ENCODE measurements at places on chromosomes 5 and 9. TPM values are rescaled to one million over a fixed set of nuclear protein-coding genes. Genes with fewer than 3 reads are reported as not detected.

- no peak for DNase-seq
Observed at GRCh38 chr5:32230356-32231099, 56.4 kb upstream of the GOLPH3 start.

GRCh38 chr5:54254482-54255198, 55.7 kb downstream of the ARL15 start:
- no peak for DNase-seq

SNCB gene
- not detected for total RNA-seq

GRCh38 chr5:101364469-101364868, 461.4 kb upstream of the ST8SIA4 start:
- DNase-seq = no peak

- DNase-seq = no peak
Observed at GRCh38 chr5:14741801-14742440, 77.4 kb downstream of the OTULIN start.

GRCh38 chr5:177591690-177592009, 353 bp upstream of the TMED9 start:
- no peak for DNase-seq

DNA sequence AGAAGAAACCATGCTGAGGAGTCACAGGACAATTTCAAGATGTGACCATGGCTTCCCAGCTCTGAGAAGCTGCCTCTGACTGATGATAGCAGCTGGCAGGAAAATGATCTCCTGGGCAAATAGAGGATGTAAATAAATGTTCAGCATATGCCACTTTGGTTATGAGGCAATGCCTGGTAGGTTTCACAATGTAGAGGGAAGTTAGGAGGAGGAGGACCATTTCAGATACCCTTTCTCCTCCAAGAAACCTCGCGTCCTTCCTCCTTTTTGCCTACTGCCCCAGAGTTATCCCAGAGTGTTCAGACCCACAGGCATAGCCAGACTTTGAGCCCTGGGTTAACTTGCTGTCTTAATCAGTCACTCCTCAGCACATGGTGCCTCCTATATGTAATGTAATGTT, 541.6 kb upstream of the DAP start:
- no peak for DNase-seq

DNA sequence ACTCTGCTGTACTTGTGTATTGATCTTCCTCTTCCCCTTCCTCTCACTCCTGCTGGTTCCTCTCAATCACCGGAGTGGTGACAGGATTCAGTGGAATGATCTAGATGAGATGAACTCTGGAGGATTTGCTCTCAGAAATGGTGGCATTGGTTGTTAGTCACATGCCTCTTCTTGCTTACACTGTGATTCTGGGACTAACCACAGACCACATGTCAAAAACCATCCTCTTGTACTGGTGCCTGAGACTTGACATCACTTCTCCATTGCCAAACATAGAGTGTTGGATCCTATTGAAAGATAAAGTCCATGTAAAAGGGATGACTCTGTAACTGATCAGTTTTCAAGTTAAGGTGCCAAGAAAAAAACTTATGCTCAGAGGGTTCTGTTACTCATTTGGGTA, 506.5 kb downstream of the DMAC1 start:
- DNase-seq = no peak

- DNase-seq = no peak
Observed at GRCh38 chr5:13985731-13986418, 41.4 kb upstream of the DNAH5 start.

GRCh38 chr9:129485145-129485774, 135.6 kb downstream of the C9orf50 start:
- no peak for DNase-seq

GCNT4 gene
- total RNA-seq = 17.8 TPM

SPINK4 gene
- total RNA-seq = not detected

GRCh38 chr9:121732886-121733285, 81.5 kb downstream of the DAB2IP start:
- no peak for DNase-seq

GRCh38 chr9:33186457-33187168, 19.5 kb upstream of the B4GALT1 start:
- no peak for DNase-seq

- no peak for DNase-seq
Observed at GRCh38 chr5:861442-862366, 10.9 kb upstream of the ZDHHC11 start.

TICAM2 gene
- 2.8 TPM for total RNA-seq

- DNase-seq = no peak
Observed at GRCh38 chr5:150156027-150156368, 353 bp upstream of the PDGFRB start.

ADAMTS19 gene
- 5.3 TPM for total RNA-seq

IARS1 gene
- total RNA-seq = 269 TPM

GRIN1 gene
- total RNA-seq = 0.21 TPM

DNA sequence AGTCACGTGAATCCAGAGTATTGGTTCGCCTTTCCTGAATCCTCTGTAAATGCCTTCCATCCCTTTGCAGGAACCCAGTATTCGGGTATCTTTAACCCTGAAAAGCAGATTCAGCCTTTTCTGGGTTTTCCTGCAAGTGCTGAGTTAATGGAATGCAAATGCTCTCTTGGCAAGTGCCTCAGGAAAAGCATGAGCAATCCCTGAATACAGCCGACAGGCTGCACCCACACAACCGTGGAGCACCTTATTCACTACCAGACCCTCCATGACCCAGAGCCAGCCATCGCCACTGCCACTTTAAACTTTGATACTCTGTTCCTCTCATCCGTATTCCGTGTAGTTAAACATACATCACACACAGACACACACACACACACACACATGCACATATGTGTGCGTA, 54.4 kb downstream of the ZNF622 start:
- DNase-seq = no peak

CDC20B gene
- not detected for total RNA-seq

PHF24 gene
- 1.7 TPM for total RNA-seq

- no peak for DNase-seq
Observed at GRCh38 chr5:56987171-56987570, 35.2 kb upstream of the MIER3 start.

DNA sequence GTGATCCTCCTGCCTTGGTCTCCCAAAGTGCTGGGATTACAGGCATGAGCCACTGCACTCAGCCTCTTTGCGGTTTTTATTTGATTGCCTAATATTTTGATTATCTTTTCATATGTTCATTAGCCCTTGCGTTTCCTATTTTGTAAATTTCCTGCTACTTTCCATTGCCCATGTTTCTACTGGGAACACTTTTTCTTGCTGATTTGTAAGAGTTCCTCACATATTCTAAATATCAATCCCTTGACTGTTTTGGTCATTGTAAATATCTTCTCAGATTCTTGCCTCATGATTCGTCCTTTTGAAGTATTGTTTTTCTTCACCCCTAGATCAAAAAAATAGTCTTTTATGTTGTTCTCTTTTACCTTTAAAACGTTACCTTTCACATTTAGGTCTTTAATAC, 37.9 kb upstream of the TTC1 start:
- no peak for DNase-seq

GRCh38 chr9:136172412-136173079, 32.4 kb downstream of the LHX3 start:
- no peak for DNase-seq

GRCh38 chr5:166724284-166724683, 1567.2 kb upstream of the WWC1 start:
- no peak for DNase-seq

GRCh38 chr5:173697931-173698579, 81.6 kb upstream of the BOD1 start:
- DNase-seq = no peak

GRCh38 chr9:116943970-116944369, 256.9 kb downstream of the TRIM32 start:
- DNase-seq = no peak

DNA sequence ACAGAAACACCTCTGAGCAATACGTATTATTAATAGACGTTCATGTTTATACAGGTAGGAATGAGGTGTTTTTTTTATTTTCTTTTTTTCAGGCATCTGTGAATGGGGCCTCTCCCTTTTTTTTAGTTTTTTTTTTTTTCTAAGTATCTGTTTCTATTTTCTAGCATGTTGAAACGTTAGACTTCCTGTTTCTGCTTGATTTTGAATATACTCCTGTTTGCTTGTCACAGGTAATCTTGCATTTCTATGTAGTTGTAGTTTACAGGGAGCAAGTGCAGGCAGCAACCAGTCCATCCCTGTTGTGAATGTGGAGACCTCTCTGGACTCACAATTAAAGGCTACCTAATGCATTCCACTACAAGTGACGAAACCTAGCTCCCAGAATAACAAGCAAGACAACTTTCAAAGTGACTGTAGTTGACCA, 22.8 kb upstream of the TNFAIP8 start:
- no peak for DNase-seq

- no peak for DNase-seq
Observed at GRCh38 chr5:102801371-102801770, 46.3 kb downstream of the PAM start.

DNA sequence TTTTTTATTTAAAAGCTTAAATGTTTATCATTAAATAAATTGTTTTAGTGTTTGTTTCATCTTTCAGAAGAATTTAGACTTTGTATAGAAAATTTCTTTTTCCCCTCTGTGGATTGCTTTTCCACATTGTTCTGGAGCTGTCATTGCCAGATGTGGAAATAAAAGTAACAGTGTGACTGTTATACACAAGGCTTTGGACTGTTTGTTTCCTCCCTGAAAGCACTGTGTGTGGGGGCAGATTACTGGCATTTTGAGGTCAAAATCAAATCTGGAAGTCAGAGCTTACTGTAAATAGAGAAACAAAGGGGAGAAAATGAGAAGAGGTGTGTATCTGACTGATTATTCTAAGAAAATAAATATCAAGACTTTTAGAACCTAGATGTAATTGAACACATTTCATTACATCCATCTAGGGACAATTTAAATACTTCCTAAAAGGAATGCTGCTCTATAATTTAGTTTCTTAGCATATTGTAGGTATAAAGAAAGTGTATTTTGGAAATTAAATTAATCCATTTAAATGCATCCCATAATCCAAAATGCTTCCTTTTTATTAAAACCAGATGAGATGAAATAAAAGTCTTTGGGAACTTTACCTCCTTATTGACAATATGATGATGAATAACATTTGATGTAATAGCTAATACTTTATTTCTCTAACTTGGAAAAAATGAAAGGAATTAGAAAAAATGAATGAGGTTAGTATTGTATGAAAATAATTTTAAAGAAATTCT, 51.9 kb downstream of the ERCC6L2 start:
- DNase-seq = no peak

- DNase-seq = no peak
Observed at GRCh38 chr5:454936-455335, 12.0 kb downstream of the EXOC3 start.

- no peak for DNase-seq
Observed at GRCh38 chr5:138979684-138980280, 104.6 kb upstream of the LRRTM2 start.

DNA sequence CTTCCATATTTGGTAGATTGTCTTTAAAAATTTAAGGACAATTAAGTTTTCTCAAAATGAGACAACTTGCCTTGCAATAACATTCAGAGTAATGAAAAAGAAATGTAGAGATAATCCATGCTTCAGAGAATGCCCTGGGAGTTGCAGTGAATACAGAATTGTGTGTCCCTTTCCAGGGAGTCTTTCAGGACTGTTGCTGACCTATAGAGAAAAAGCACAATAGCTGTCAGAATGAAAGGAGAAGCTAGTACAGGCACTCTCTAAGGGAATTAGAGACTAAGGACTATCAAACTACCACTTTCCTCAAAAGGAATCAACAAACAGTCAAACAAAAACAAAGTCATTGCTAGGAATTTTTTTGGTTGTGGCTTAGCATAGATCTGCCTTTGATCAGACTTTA, 93.0 kb downstream of the CCDC192 start:
- no peak for DNase-seq

- DNase-seq = no peak
Observed at GRCh38 chr9:88905506-88905905, 85.8 kb upstream of the S1PR3 start.

DNA sequence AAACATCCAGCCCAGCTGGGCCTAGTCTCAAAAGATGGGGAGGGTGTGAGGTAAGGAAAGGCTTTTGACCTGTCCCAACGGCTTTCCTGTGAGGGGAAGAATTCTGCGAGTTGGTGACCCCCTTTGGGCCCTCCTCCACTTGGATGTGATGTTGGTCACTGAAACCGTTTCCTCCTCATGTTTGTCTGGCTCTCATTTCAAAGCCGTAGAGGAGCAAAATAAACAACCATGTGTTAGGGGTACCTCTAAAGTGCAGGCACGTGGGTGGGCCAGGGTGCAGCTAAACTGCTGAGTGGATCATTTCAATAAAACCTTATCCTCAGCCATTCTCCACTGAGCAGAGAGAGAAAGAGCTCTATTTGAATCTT, 84.3 kb upstream of the MELK start:
- DNase-seq = no peak

DNA sequence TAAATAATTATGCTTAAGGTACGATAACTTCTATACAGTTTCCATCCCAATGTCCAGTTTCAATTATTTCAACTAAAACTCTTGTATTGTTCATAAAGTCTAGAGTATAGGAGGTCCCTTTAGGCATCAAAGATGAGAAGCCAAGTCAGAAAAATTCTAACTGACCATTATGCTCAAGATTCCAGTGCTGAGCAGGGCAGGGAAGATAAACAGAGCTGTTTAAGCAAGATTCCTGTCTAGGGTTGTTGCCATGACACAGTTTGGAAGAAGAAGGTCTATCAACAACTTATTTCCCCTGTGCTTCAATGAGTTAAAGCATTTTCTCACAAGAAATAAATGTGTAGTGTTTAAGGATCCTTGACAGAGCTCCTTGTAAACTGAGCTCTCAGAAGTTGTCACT, 48.9 kb upstream of the MTAP start:
- DNase-seq = no peak

All from ureter (tissue), 1 donor.